ENCODE measurements at places on chromosomes 5 and 9. TPM values are rescaled to one million over a fixed set of nuclear protein-coding genes. Genes with fewer than 3 reads are reported as not detected.

CCL27 gene
- total RNA-seq, result 0.23 TPM

GKAP1 gene
- total RNA-seq, result 4.0 TPM

TXNDC8 gene
- total RNA-seq, result not detected

GCNT1 gene
- 1.5 TPM for total RNA-seq
